ENCODE measurements at places on chromosomes 6 and 20.
A peak's percentile ranks its signal among the peaks of the same experiment; 100 is the strongest.

GRCh38 chr6:18329776-18330175, 57.4 kb upstream of the RNF144B start:
- no peak for DNase-seq

- no peak for DNase-seq
Measured at GRCh38 chr6:143699430-143699825, 21.7 kb downstream of the PHACTR2 start.

- no peak for DNase-seq
Measured at GRCh38 chr6:18269253-18269652, 4.9 kb upstream of the DEK start.

DNA sequence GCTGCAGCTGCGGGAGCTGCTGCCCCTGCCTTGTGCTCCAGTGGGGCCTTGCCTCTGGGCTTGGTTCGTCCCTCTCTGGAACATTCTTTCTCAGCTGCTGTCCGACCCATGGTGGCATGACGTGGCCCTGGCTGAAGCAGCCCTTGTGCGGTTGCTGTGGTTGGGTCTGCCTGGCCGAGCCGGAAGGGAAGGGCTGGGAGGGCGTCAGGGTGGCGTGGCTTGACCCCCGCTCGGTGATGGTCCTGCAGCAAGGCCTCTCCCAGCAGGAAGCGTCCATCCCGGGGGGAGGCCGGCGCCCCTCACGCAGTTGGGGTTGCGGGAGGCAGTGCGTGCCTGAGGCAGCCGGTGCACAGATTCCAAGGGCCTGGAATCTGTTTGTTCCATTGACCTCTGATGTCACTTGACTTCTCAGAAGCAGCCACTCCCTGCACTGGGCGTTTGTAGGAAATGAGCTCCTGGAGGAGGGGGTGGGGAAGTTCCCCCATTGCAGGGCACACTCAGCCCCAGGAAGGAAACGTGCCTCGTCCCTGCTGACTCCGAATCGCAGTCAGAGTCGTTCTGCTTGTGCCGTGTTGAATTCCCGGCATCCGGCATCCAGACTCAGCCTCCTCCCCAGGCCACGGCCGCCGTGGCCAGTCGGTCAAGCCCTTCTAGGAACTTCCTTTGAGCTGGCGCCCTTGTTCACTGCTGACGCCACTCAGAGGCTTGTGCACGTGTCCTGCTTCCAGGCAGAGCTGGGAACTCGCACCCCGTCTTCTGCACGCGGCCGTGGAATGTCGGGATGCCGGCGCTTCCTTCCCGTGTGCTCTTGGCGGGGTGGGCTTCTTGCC, 9.7 kb upstream of the TNFRSF6B start:
- peak; percentile 57 for DNase-seq

GRCh38 chr6:151690768-151691562, 116.5 kb upstream of the ESR1 start:
- no peak for DNase-seq

DNA sequence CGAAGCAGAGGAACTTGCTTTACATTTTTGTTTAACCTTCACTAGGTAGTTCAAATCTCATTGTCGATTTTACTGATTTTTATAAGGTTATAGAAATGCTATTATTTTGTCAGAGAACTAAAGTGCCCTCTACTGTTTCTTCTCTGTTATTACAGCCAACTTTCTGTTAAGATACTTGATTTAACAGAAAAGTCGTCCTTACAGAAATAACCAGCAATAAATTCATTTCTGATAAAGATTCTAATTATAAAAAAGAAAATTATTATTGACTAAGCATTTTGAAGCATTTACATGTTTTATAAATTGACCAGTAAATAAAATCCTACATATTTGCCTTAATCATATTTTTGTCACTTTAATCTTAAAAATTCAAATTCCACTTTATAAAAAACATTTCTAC, 60.8 kb downstream of the OGFRL1 start:
- peak; percentile 12 for DNase-seq

GRCh38 chr20:56173438-56173837, 75.1 kb upstream of the MC3R start:
- DNase-seq: no peak

DNA sequence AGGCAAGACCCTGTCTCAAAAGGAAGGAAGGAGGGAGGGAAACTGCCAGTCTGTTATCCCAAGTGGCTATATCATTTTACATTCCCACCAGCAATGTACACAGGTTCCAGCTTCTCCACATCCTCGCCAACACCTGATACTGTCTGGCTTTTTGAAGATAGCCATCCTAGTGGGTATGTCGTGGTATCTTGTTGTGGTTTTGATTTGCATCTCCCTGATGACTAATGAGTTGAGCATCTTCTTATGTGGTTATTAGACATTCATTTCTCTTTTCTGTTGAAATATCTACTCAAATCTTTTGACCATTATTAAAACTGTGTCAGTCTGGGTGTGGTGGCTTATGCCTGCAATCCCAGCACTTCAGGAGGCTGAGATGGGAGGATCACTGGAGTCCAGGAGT, 47.9 kb upstream of the ARID1B start:
- DNase-seq: no peak

DNA sequence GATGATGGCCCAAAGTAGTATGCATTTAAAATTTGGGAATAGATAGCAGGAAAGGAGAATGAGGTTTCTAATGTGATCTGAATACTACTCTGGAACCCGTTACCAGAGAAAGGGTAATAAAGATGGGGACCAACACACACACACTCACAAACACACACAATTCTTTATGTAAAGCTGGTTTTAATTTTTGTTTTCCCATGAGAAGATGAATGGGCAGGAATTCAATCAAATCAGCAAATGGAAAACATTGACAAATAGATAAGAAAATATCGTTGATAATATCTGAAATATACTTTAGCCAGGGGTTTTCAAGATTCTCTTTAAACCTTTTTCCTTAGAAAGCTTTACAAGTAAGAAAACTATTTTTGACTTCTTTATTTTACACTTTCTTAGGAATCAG, 303.0 kb downstream of the PRL start:
- no peak for DNase-seq

- no peak for DNase-seq
Measured at GRCh38 chr6:129546702-129547101, 163.3 kb downstream of the ARHGAP18 start.

GRCh38 chr20:2285193-2285592, 10.6 kb upstream of the TGM3 start:
- no peak for DNase-seq

- no peak for DNase-seq
Measured at GRCh38 chr20:17202673-17203072, 24.2 kb upstream of the PCSK2 start.

DNA sequence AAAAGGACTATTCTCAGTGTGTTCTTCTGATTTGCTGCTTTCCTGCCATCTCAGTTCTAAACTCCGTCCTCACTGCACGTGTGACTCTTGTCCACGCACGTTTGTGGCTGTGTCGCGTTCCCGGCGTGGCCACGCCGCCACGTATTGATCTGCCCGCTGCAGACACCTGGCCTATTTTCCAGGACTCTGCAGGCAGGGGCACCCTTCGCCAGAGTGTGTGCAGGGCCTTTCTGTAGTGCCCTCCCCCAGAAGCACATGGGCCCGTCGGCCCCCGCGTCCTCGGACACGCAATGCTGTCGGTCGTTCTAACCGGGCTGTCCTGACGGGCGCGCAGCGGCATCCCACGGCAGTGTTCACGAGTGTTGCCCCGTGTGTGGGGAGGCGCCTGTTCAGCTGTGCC, 87.6 kb downstream of the YTHDF1 start:
- no peak for DNase-seq

- no peak for DNase-seq
Measured at GRCh38 chr6:36947570-36948351, 6.8 kb upstream of the PI16 start.

DNA sequence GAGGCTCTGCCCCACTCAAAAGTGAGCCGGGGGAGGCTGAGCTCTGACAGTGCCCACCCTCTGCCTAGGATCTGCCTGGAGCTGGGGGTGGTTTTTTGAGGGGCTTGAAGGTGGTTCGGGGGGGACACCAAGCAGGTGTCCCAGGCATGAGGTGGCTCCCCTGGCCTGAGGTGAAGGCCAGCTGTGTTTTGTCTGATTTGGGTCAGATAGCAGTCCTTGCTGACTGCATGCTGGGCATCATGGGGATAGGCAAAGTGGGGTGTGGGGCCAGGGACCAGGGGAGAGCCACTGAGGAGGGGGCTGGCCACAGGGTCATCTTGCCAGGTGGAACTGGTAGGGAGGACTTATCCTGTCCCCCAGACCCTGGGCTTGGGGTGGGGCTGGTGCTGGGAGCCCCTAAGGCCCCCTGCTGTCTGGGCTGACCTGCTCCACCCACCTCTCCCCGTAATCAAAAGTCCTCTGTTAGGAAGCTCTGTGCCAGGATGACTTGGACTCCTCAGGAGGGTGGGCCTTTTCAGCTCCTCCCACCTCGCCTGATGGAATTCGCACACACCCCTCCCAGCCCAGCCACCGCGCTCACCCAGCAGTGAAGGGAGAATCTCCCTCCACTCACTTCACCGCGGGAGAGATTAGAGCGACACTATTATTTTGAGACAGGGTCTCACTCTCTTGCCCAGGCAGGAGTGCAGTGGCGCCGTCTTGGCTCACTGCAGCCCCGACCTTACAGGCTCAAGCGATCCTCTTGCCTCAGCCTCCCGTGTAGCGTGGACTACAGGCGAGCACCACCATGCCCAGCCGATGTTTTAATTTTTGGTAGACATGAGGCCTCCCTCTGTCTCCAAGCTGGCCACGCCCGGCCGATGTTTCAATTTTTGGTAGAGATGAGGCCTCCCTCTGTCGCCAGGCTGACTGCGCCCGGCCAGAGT, 1.5 kb upstream of the COL9A3 start:
- DNase-seq: no peak

GRCh38 chr6:98832284-98833056, 1.9 kb upstream of the POU3F2 start:
- no peak for DNase-seq

DNA sequence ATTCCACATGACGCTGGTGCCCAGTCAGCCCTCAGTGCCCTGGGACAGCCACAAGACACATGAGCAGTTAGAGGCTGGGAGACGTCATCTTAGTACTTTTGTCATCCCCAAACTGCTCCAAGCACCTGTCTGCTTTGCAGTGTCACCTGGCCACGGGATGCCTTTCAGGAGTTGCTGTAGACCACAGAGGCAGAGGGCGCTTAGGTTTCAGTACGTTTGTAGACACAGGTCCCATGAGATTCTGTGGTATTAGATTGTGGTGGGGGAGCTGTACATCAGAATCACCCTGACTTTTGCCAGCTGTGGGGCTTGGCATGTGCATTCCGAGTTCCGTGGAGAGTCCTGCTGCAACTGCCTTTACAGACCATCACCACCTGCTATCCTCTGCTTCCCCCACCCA, 16.7 kb downstream of the MAVS start:
- no peak for DNase-seq

DNA sequence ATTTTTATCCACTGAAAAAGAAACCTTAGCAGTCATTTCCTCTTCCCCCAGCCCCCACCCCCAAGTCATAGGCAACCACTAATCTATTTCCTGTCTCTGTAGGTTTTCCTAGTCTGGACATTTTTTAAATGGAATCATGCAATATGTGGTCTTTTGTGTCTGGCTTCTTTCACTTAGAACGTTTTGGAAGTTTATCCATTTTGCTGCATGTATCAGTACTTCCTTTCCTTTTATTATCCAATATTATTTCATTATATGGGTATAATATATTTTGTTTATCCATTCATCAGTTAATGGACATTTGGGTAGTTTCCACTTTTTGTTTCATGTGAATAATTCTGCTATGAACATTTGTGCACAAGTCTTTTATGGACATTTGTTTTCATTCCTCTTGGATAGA, 99.3 kb upstream of the BMP5 start:
- no peak for DNase-seq

DNA sequence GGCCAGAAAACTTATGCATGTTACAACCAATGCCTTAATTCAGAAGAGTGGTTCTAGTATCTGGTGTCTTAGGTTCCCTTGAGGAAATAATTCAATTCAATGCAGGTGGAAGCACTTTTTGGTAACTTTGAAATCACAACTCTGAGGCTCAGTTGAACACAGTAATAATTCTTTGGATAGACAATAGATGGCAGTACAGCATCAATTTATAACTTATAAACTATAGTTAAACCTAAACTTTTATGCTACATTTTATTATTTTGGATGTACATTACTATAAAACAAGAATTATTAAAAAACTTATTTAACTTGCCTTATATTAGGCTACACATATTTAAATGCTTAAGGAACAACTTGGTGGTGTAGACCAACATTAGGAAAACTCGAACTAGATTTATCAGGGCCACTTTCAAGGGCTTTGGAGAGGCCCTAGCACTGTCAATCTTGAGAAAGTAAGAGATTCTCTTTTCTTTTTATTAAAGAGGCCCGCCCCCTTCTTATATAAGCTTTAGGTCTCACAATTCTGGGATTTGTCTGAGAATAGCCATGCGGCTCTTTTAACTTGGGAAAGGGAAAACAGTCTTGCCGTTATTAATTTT, 85.9 kb downstream of the CRYBG1 start:
- peak; percentile 7 for DNase-seq

- no peak for DNase-seq
Measured at GRCh38 chr6:129766959-129767728, 57.2 kb upstream of the ARHGAP18 start.

DNA sequence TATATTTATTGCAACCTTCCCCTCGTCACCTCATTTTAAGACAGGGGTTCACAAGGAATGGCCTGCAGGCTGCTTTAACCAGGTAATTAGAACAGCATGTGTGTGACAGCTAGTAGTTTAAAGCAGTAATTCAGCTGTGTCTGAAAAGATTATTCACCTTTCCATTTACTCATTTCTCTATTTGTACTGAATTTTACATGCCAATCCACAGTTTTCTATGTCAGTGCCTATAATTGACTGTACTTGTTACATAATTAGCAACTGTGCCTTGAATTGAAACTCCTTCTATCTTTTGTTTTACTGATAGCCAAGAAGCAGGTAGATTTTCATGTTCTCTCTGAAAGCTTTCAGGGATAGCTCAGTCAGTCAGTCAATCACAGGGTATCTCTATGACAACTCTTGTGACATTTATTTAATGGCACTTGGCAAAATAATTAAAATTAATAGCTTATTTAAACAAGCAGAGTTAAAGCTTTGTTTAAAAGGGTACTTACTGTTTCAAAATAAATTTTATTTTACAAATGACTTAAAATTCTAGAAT, 214.0 kb downstream of the ZFAND3 start:
- DNase-seq: no peak

- DNase-seq: no peak
Measured at GRCh38 chr20:21076073-21076472, 30.1 kb downstream of the LINC00237 start.

DNA sequence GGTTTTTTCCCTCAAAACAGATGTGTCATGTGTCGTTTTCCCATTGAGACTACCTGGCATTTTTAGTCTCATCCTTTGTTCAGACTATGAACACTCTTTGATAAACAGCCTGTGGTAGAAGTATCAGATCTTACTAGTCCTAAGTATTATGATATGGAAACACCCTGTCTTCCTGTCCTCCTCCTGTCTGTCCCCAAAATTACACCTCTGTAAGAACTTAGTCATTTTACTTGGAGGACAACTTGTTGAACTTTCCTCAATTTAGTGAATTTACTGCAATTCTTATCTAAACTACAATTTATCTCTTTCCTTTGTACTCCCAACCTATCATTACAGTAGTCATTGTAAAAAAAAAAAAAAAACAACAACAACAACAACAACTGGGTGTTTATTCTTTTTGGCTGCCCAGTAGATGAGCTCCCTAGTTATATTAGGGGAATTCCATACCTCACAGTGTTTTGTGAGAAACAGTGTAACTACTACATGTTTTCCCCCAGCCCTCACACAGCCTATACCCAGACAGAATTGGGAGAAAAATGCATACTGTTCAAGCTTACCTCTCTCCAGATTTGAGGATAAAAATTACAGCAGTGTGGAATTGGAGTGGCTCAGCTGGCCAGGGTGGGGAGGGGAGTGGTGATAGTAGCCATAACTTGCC, 18.5 kb upstream of the ERVFRD-1 start:
- DNase-seq: no peak

Measured in NCI-H460 (cell line).